NCI-H1092 treated with DMSO at 0.1 percent for 48 hours (cell line): ENCODE measurements at places on chromosomes 2 and 18.

- no peak for DNase-seq
These were observed 20.3 kb downstream of the PLEK start for GRCh38 chr2:68385220-68385906.

- DNase-seq = peak; percentile 9
These were observed 502.1 kb downstream of the PARD3B start for GRCh38 chr2:205047273-205047839.

DNA sequence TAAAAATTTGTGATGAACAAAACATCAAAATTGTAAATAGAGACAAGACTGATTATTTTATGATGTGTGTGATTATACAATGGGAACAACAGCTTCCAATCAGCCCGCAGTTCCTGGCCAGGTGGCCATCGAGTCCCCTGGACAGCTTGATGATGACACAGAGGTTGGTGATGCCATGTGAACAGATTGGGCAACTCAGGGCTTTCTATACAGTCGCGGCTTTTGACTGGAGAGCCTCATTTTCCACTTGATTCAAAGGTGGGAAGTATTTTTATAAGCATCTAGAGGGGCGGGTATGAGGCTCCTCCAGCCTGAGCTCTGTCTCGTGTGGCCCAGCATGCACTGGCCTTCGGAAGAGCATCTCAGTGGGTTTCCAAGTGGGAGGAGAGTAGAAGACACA is 14.9 kb upstream of the HPCAL1 start:
- no peak for DNase-seq

DNA sequence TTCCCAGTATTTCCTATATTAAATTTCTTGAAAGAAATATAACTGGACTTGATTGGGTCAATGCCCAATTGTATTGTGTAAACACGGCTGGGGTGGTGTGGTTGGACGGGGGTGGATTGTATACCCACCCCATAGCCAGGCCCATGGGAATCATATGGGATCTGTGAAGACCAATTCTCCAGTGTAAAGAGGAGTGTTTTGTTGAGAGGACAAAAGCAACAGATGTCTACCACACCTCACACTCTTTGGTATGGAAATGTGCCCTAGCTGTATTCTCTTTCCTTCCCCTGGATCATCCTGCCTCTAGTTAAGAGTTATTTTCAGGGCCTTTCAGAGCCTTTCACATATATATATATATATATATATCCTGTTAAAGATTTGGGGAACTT is 57.5 kb upstream of the TGIF1 start:
- DNase-seq = no peak

GRCh38 chr18:79275992-79276391 is 119.7 kb upstream of the NFATC1 start:
- no peak for DNase-seq

DNA sequence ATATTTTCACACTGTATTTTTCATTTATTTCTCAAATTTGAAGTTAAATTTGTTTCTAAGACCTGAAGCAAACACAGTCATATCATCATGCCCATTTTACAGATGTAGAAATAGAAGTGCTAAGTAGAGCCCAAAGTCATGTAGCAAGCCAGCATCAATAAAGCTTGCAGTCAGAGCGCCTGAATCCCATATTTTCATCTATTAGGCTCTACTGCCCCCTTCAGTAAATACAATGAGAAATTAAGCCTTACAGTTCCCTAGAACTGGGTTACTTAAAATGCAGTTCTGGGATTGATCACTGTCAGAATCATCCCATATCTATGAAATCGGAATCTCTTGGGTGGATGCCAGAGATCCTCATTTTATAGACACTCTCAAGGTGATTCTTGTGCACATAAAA is 419.9 kb downstream of the TGIF1 start:
- DNase-seq = peak; percentile 67

DNA sequence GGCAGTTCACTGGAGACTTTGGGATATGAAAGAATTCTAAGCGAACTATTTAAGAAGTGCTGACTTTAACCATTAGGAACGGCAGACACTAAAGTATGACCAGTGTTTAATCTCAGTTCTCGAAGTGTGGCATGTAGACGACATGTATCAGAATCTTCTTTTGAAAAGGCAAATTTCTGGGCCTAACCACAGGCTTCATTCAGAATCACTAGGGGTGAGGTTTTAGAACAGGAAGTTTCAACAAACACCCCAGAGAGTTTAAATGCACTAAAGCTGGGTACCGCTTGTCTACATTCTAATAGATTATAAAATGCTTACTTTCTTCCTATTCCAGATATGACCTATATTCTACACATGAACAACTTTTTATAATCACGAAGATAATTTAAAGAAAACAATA is 180.3 kb downstream of the ANKRD44 start:
- no peak for DNase-seq

DNA sequence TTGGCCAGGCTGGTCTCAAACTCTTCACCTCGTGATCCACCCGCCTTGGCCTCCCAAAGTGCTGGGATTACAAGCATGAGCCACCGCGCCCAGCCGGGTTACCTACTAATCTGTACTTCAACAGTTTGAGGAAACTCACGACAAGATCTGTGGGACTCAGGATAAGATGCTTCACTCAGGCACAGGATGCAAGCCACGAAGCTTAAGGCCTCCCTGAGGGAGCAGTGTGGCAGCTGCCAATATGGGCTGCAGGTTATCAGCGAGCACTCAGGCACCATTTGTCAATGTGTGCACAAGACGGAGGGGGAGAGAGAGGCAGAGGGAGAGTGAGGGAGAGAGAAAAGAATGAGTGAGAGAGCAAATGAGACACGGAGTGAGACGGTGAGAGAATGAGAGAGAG is 173.6 kb upstream of the RAB6C start:
- DNase-seq = no peak

- no peak for DNase-seq
These were observed 463.9 kb downstream of the STK39 start for GRCh38 chr2:167783261-167784083.

DNA sequence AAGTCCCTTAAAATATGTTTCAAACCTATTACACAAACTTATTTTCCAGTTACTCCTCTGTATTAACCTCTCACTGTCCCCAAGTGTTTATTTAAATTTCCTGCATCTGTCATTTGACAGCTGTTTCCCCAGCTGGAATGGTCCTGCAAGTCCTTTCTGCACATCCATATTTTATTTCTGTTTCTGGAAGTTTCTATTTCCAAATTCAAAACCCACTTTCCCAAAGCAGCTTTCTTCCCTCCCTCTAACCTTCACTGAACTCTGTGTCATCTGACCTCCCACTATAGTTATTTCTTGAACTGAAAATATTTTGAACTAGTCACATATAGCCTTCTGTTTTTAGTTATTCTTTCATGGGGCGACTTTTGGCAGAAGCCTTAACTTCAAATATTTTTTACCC is 459.4 kb upstream of the MC4R start:
- DNase-seq = no peak

DNA sequence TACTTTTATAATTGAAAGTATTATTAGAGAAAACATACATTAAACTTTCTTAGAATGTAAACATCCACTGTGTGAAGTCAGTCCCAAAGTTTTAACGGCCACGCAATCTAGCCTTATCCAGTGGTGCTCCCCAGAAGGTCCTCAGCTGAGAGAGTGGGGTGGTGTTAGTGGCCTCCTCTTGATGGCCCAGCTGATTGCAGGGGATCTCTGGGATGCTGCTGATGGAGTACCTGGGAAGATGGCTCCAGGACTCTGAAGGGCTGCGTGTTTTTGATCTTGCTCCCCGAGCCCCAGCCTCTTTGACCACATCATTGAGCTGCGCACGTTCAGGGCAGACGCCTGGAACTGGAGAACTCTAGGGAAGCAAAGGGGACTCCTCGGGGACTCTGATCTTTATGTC is 181.4 kb downstream of the FAM210A start:
- no peak for DNase-seq

- peak; percentile 32 for DNase-seq
These were observed 44.8 kb downstream of the MARCHF4 start for GRCh38 chr2:216327447-216327935.
